ENCODE measurements at places on chromosomes 16 and 17.

DNA sequence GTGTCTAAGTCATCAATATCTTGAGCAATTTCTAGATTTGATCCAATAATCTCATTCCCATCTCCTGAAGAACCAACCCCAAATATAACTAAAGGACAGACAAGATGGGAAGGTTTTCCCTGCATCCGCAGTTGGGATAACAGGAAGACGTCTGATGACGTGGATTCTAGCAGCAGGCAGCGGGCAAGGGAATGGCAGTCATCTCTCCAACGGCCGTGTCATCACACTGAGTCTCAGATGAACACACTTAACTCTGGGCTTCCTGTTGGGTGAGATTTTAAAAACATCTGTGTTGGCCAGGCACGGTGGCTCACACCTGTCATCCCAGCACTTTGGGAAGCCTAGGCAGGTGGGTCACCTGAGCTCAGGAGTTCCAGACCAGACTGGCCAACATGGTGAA lies 20.9 kb upstream of the TIMP2 start:
- no peak for DNase-seq

DNA sequence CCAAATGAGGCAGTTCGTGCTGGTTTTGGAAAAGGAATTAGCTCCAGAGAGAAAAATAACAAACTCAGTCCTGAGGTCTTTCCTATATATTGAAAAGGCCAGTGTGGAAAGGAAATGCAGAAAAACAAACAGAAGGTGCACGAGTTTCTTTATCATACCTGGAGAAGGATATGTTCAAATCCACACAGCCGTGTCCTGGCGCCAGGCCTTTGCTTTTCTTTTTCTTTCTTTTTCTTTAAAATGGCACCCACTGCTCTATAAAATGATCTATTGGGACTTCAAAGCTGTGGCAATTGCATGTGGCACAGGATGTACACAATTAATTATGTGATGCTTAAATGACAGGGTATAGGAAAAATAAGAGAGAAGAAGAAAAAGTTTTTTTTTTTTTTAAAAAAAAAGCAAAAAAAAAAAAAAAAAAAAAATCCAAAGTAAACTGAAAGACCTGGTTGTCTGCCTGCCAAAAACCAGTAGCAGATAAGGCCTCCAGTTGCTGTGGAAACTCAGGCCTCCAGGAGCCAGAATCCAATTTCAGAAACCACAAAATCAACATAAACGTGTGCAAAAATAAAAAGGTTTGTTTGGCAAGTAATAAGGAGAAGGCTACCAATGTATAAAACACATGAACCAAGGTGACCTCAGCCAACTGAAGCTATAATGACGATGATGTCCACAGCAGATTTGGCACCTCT lies 957.6 kb upstream of the SOX9 start:
- peak; percentile 10 for DNase-seq

DNA sequence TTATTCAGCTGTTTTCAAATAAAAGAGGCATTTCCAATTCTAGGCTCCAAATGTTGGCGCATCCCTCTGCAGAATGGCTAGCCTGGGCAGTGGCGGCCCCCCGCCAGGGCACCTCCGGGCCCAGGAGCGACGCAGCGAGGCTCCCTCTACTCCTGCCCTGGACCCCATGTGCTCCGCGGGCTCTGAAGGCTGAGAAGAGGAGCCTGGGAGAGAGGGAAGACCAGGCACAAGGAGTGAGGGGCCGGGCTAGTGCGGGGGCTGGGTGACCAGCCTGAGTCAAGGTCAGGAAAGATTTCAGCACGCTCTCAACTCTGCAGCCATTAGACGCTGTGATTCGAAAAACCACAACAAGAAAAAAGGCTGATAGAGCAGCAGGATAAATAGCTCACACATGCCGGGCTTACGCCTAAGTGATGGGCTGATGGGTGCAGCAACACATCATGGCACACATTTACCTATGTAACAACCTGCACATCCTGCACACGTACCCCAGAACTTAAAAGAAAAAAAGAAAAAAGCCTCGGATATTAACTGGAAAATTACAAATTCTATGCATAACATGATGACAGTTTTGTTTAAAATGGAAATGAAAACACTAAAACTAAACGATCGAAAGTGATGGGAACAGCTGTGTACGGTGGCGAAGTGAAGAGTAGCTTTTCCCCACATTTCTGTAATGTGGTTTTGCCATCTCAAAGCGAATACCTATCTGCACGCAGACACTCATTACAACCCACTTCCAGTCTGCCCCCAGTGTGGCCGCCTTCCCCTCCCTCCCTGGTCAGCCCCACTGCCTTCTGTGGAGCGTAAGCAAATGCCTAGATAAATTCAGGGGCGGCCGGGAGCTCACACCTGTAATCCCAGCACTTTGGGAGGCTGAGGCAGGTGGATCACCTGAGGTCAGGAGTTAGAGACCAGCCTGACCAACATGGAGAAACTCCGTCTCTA lies 44.4 kb downstream of the MAP1LC3B start:
- no peak for DNase-seq

DNA sequence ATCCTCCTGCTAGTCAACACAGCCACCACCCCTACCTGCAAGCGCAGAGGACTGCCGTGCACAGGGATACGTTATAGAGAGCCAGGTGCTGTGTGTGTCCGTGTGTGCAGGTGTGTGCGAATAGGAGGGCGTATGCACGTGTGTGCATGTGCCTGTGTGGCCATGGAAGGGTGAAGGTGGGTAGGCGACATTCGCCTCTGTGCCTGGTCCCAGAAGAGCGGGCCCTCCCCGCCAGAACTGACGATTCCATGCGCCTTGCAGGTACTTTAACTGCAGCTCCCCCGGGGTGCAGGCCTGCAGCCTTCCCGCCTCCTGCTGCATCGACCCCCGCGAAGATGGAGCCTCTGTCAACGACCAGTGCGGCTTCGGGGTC lies 8.7 kb downstream of the PDE6G start:
- DNase-seq: no peak

DNA sequence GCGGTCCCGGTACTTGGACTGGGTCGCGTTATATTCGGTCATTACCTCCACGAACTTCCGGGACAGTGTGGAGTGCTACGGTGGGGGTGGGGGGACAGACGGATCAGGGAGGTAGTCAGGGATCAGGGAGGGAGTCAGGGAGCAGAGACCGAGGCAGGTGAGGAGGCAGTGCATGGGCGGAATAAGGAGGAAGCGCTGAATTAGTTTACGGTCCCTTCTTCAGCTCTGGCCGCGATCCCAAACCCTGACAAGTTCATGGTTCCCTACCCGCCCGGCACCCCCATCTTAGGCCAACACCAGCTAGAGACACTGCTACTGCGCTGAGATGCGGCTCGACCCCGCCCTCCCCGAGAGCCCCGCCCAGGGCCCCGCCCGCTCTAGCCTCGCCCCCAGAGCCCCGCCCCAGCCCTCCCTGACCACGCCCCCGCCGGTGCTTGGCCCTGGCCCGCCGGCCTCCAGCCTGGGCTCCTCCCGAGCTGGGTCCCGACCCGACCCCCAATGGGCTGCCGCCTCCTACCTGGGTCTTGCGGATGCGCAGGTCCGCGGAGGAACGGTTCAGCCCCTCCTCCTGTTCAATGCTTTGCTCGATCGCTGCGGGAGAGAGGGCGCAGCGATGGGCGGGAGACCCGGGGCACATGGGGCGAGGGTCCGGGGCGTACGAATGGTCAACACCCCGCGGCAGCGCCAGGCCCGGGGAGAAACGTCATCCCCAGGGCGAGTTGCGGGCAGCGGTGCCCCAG lies 12.1 kb downstream of the HSD3B7 start:
- DNase-seq: peak; percentile 91

GRCh38 chr17:5661491-5662125 lies 77.3 kb upstream of the NLRP1 start:
- DNase-seq: no peak

- DNase-seq: no peak
Measured at GRCh38 chr16:51624080-51624775, 473.2 kb upstream of the SALL1 start.

GRCh38 chr16:83963277-83964119 lies 4.5 kb upstream of the NECAB2 start:
- DNase-seq: no peak

- no peak for DNase-seq
Measured at GRCh38 chr17:7893187-7893880, 4.7 kb downstream of the CHD3 start.

GRCh38 chr16:87581857-87582215 lies 20.5 kb upstream of the JPH3 start:
- peak; percentile 63 for DNase-seq

DNA sequence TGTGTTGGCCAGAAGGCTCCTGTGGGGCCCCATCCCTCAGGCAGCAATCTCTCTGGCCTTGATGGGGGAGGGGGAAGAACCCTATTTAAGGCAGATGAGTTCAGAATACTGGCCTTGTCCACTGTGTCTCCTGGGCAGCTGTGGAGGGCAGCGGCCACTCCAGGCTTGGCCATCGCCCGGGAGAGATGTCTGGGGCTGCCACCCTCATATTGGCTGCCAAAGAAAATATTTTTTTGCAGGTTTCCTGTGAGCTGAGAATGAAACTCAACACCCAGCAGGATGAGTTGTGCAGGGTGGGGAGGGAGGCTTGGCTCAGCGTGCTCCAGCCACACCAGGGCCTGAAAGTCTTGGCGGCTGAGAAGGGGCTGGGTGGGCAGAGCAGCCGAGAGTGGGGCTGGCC lies 14.4 kb upstream of the TIMP2 start:
- DNase-seq: no peak

DNA sequence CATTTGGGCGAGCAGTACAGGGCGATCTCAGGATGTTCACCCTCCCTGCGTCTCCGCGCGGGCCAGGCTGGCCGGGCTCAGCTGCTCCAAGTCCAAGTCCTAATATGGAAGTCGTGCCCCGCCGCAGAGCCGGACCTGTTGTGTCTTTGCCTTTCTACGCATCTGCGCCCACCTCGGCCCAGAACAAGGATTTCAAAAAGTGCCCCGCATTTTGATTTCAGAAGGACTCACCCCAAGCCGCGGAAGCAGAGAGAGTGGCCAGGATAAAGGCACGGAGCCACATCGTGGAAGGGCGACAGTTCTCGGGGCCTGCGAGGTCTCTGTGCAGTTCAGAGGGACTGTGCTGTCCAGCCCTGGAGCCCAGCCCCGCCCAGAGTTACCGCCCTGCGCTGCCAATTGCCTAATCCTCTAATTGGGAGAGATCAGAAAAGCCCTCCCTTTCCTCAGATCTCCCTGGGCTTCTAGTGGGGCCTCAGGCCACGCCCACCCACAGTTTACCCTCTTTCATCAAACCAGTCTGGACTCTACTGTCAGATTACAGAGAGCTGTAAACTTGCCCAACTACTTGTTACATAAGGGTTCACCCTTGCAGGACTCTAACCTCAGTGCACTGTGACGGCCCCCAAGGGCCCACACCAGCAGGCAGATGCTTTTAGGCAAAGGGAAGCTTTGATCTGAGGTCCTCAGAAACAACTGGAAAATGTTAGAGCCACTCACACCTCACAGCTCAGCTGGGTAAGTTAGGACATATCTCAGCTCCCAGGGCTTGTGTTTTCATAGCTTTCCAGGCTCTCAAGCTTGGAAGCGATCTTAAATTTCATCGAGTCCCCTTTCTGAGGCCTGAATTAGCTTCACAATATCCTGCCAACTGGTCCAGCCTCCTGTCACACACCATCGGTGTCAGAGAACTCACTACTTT lies at the start of gene CES1:
TSS of gene CES1 (minus strand) at position 324 of the 919 bp plus-strand sequence. CDS start at position 283, 41 bp downstream.
- peak; percentile 58 for DNase-seq

DNA sequence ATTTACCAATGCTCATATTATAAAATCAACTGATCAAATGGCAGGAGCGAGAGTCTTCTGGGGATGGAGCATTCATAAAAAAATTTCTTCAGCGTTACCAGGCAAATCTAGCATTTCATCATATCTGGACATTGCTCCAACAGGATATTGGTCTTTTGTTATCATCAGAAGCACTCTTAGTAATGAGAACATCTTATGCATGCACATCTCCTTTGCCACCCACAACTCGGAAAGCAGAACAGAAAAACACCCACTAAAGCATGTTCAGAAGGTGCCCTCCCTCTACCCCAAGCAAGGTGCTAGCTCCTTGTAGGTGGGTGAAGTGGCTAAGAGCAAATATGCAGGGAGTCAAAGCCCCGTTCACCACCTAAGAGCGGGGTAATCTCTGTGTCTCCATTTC lies 18.9 kb downstream of the ARHGAP17 start:
- no peak for DNase-seq

DNA sequence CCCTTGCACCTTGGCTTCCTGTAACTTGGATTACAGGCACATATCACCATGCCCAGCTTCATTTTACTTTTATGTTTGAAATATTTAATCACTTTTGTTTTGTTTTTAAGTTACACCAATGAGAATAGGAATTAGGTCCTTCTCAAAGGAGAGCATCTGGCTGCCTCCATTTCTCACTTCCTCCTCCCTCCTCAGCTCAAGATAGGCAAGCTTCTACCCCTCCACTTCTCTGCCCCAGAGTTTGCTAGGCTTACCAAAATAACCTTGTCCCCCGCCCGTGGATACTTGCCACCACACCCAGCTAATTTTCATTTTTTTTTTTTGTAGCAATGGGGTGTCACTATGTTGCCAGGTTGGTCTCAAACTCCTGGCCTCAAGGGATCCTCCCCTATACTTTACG lies 17.9 kb downstream of the GABARAPL2 start:
- DNase-seq: no peak

- DNase-seq: no peak
Measured at GRCh38 chr16:82857693-82858365, 231.1 kb downstream of the CDH13 start.

GRCh38 chr16:49115956-49116355 lies 165.7 kb downstream of the CBLN1 start:
- DNase-seq: no peak

DNA sequence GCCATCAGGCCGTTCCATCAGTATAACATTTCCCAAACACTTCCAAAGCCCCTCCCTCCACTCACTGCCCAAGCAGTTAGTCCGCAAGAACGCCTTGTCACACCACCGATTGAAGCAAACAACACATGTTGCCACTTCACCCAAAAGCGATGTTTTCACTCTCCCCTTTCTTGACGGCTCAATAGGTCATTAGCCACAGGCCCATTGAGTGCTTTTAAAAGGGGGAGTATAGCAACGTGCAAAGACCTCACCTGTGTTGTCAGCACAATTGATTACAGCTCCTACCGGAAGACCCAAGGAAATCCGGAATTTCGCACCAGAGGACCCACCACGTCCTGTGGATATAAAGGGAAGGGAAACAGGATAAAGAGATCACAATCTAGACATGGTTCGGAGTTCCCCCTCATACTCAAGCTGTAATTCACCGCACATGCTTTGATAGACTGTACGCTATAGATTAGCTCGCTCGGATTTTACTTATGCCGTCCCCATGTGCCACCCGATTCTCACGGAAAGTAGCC lies 690 bp downstream of the RPL23 start:
- DNase-seq: no peak

GRCh38 chr16:80994451-80994850 lies 12.2 kb downstream of the CMC2 start:
- DNase-seq: no peak

DNA sequence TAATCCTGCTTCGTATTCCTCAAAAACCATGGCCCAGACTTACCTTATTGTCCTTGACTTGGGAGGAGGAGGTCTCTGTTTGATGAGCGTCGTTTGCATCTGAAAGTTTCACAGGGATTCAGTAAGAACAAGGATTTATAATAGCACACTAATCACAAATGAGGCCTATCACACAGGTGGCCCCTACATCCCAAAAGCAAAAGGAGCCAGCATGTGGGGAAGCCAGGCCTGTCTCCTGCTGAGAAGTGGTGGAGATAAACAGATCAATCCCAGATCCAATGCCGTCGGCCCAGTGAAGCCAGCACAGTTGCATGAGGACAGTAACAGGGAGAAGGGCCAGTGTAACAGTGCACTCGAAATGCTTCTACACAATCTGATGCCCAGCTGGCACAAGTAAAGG lies 13.3 kb upstream of the EVPL start:
- DNase-seq: no peak

All from hepatocyte (in vitro differentiated cells).